Progenitor cell of endocrine pancreas (in vitro differentiated cells): ENCODE measurements at places on chromosomes 5 and 9. TPM values are rescaled to one million over a fixed set of nuclear protein-coding genes. Genes with fewer than 3 reads are reported as not detected.

The PALM2AKAP2 gene
- 0.51 and 0.74 TPM in 2 replicates for total RNA-seq

DNA sequence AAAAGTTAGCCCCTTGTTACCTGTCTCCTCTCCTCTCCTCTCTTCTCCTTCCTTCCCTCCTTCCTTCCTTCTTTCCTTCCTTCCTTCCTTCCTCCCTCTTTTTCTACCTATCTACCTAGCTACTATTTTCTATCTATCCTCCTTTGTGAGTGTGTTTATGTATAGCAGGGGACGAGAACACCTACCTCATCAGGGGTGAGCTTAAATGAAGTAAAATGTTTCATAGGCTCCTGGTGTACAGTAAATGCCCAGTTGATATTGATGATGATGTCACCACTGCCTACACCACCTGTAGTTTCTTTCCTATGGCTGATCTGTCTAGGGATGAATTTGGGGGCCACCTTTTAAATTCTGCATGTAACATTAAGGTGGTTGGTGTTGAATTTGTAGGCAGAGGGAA, 4.3 kb downstream of the SPIN1 start:
- peaks cover 33% of the 10 kb centered on the region for H3K4me1 ChIP-seq
- H3K36me3 ChIP-seq: peaks cover 9% of the 10 kb centered on the region
- peak overlapping the region; percentile 62 for H3K27ac ChIP-seq
- no peaks in the 10 kb centered on the region for H3K27me3 ChIP-seq
- no peak for DNase-seq

DNA sequence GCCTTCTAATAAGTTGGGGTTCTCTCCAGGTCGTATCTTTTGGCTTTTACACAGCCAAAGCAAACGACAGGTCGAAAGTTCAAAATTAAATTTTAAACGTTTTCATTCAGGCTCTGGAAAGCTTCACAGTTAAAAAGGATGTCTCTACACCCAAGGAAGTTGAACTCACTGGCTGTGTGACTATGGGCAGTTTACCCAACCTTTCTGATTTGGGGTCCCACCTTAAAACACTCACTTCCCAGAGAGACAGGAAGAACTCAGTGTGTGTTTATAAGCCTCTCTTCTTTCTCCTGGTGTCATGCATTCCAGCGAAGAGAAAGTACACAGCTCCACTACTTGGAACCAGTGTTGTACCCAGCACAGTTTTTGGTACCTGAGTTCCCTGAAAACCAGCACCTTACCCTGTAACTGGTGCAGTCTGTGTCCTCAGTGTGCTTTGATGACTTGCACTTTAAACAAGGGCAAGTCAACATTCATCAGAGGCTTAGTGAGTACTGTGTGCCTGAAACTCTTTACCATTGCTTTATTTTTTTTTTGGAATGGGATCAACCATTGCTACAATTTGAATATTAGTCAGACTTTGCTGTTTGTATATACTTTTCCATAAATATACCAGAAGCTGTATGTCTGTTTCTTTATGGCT, 1.7 kb downstream of the SRD5A1 start:
- peaks cover 3% of the 10 kb centered on the region for H3K36me3 ChIP-seq
- peaks cover 13% of the 10 kb centered on the region for H3K4me1 ChIP-seq
- H3K4me3 ChIP-seq: peak overlapping the region; percentile 59
- no peak overlapping the region for H3K27ac ChIP-seq
- no peaks in the 10 kb centered on the region for H3K27me3 ChIP-seq
- DNase-seq: no peak

GRCh38 chr9:128106181-128106939, 21.2 kb downstream of the PTGES2 start:
- no peaks in the 10 kb centered on the region for H3K4me1 ChIP-seq
- H3K36me3 ChIP-seq: peaks cover 10% of the 10 kb centered on the region
- H3K27ac ChIP-seq: peak overlapping the region; percentile 81
- H3K27me3 ChIP-seq: no peaks in the 10 kb centered on the region
- DNase-seq: no peak

DNA sequence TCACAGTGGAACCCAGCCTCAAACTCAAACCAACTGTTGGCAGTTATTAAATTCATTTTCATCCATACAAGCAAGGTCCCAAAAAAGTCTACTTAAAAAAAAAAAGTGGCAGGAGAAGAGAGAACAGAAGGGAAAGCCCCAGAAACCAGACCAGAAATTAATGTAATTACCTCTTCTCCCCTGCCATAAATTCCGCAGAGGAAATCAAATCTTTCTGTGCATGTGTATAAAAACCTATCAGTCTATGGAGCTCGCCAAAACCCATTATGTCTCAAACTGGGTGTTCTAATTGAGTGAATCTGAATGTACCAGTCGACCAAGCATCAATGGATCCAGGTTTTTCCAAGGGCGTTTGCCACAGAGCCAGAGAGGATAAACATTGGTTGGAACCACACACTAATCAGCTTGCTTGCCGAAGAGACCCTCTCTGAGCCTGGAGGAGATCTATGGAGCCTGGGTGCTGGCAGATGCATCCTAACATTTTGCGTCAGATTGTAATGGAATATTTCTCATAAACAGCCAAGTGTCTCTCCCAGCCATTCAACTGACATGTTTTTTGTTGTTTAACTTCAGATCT, 7.9 kb upstream of the HAND1 start:
- H3K27me3 ChIP-seq: peaks cover 83% of the 10 kb centered on the region
- no peak for DNase-seq
- H3K4me1 ChIP-seq: peaks cover 16% of the 10 kb centered on the region
- no peaks in the 10 kb centered on the region for H3K36me3 ChIP-seq
- H3K4me3 ChIP-seq: no peak overlapping the region

The CD274 gene
- total RNA-seq: 0.29 and 0.55 TPM in 2 replicates

- H3K36me3 ChIP-seq: no peaks in the 10 kb centered on the region
- H3K27me3 ChIP-seq: no peaks in the 10 kb centered on the region
- peaks cover 35% of the 10 kb centered on the region for H3K4me1 ChIP-seq
- DNase-seq: no peak
- no peak overlapping the region for H3K4me3 ChIP-seq
These were observed 36.3 kb downstream of the TRIO start for GRCh38 chr5:14179446-14179845.

DNA sequence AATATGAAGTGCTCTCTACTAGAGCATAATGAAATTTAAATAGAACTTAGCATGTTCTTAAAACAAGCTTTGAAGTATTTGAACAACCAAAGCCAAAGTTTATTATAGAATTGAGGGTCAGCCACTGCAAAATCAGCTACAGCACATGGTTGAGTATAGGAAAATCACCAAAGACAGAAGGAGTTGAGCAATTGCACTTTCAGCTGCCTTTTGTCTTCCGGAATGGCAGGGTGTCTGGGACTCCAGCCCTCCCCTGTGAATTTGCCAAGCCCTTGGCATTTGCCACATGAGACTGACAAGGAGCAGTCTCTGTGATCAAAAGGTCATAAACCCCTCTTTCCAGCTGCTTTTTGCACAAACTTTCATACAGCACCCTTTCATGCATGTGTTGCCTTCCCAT, 8.5 kb upstream of the LURAP1L start:
- no peaks in the 10 kb centered on the region for H3K27me3 ChIP-seq
- no peaks in the 10 kb centered on the region for H3K4me1 ChIP-seq
- no peaks in the 10 kb centered on the region for H3K36me3 ChIP-seq
- no peak for DNase-seq
- no peak overlapping the region for H3K27ac ChIP-seq
- H3K4me3 ChIP-seq: no peak overlapping the region

The BHMT2 gene
- 0.64 and 1.2 TPM in 2 replicates for total RNA-seq

- peaks cover 13% of the 10 kb centered on the region for H3K36me3 ChIP-seq
- no peak overlapping the region for H3K27ac ChIP-seq
- no peak for DNase-seq
- no peaks in the 10 kb centered on the region for H3K27me3 ChIP-seq
- H3K4me3 ChIP-seq: no peak overlapping the region
These were observed 84.1 kb downstream of the ERBIN start for GRCh38 chr5:66010476-66010875.

The SETX gene
- total RNA-seq: 47.2 and 47.7 TPM in 2 replicates

- H3K27ac ChIP-seq: no peak overlapping the region
- peaks cover 41% of the 10 kb centered on the region for H3K27me3 ChIP-seq
- H3K36me3 ChIP-seq: no peaks in the 10 kb centered on the region
- H3K4me1 ChIP-seq: no peaks in the 10 kb centered on the region
- DNase-seq: no peak
These were observed 12.0 kb upstream of the ASS1 start for GRCh38 chr9:130432796-130433167.

- H3K36me3 ChIP-seq: peaks cover 19% of the 10 kb centered on the region
- H3K27ac ChIP-seq: peak overlapping the region; percentile 79
- peak overlapping the region; percentile 26 for H3K4me3 ChIP-seq
- no peaks in the 10 kb centered on the region for H3K27me3 ChIP-seq
- DNase-seq: no peak
These were observed 74.9 kb downstream of the SLC44A1 start for GRCh38 chr9:105319202-105319813.

The PCDHGA12 gene
- total RNA-seq: 2.9 and 3.2 TPM in 2 replicates

The GRIN1 gene
- total RNA-seq: 0.07 and 0.77 TPM in 2 replicates

- H3K36me3 ChIP-seq: peaks cover 51% of the 10 kb centered on the region
- H3K4me3 ChIP-seq: no peak overlapping the region
- peaks cover 32% of the 10 kb centered on the region for H3K4me1 ChIP-seq
These were observed 106.7 kb downstream of the SERINC5 start for GRCh38 chr5:80149161-80149609.

DNA sequence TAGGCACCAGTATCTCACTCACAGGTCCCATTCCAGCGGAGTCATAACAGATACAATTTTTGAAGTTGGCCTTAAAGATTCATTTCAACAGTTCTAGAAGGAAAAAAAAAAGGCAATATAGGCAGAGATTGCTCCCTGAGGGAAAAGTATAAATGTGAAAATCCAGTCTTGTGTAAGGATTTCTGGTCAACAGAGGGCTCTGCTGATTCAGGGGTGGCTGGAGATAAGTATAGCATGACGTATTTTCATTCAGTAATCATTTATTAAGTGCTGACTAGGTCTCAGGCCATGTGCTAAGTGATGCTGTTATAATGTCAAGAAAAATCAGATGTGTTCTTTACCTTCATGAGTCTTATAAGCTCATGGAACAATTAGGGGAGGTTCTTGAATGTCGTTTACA, 377.3 kb upstream of the MEF2C start:
- H3K36me3 ChIP-seq: no peaks in the 10 kb centered on the region
- H3K27ac ChIP-seq: no peak overlapping the region
- H3K4me1 ChIP-seq: no peaks in the 10 kb centered on the region
- no peak for DNase-seq
- H3K4me3 ChIP-seq: no peak overlapping the region

- no peaks in the 10 kb centered on the region for H3K36me3 ChIP-seq
- no peak overlapping the region for H3K4me3 ChIP-seq
- peaks cover 11% of the 10 kb centered on the region for H3K4me1 ChIP-seq
- DNase-seq: no peak
- H3K27me3 ChIP-seq: no peaks in the 10 kb centered on the region
- no peak overlapping the region for H3K27ac ChIP-seq
These were observed 256.0 kb downstream of the PAPPA start for GRCh38 chr9:116409638-116410037.

GRCh38 chr9:114271556-114272510, 51.1 kb upstream of the ORM1 start:
- H3K27ac ChIP-seq: peak overlapping the region; percentile 77
- H3K36me3 ChIP-seq: peaks cover 32% of the 10 kb centered on the region
- H3K4me3 ChIP-seq: no peak overlapping the region
- no peaks in the 10 kb centered on the region for H3K27me3 ChIP-seq

GRCh38 chr9:88753691-88754367, 218.9 kb downstream of the NXNL2 start:
- H3K36me3 ChIP-seq: no peaks in the 10 kb centered on the region
- H3K4me1 ChIP-seq: no peaks in the 10 kb centered on the region
- no peaks in the 10 kb centered on the region for H3K27me3 ChIP-seq

DNA sequence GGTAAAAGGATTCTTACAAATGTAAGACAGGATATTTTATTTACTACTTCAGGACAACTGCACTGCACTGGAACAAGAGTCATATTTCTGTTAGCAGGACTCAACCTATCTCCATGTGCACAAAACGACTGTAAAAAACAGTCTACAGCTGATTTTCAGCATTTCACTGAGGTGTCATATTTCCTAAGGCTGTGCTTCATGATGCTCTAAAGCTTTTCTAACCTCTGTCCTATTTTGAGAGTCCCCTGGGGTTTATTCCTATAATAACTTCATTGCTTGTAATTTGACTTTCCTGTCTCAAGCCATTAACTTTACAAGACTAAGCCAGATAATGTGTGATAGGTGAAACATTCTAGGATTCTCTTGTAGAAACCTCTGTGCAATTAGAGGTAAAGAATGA, 472.3 kb downstream of the HINT1 start:
- H3K27ac ChIP-seq: no peak overlapping the region
- no peaks in the 10 kb centered on the region for H3K36me3 ChIP-seq
- no peak overlapping the region for H3K4me3 ChIP-seq
- no peak for DNase-seq
- no peaks in the 10 kb centered on the region for H3K27me3 ChIP-seq

- no peak overlapping the region for H3K4me3 ChIP-seq
- peaks cover 26% of the 10 kb centered on the region for H3K4me1 ChIP-seq
- peaks cover 25% of the 10 kb centered on the region for H3K36me3 ChIP-seq
These were observed 7.5 kb downstream of the HSPA5 start for GRCh38 chr9:125233678-125234077.

GRCh38 chr5:12330993-12331588, 426.8 kb upstream of the CTNND2 start:
- H3K4me1 ChIP-seq: peaks cover 10% of the 10 kb centered on the region
- H3K27me3 ChIP-seq: no peaks in the 10 kb centered on the region
- H3K27ac ChIP-seq: no peak overlapping the region
- no peak for DNase-seq
- peaks cover 2% of the 10 kb centered on the region for H3K36me3 ChIP-seq

GRCh38 chr5:18037718-18038117, 403.5 kb downstream of the TAF11L14 start:
- H3K4me3 ChIP-seq: no peak overlapping the region
- DNase-seq: no peak
- H3K27me3 ChIP-seq: no peaks in the 10 kb centered on the region
- H3K36me3 ChIP-seq: no peaks in the 10 kb centered on the region
- H3K27ac ChIP-seq: no peak overlapping the region

- peaks cover 1% of the 10 kb centered on the region for H3K4me1 ChIP-seq
- H3K27ac ChIP-seq: no peak overlapping the region
- H3K27me3 ChIP-seq: peaks cover 37% of the 10 kb centered on the region
- no peak overlapping the region for H3K4me3 ChIP-seq
These were observed 42.8 kb upstream of the GABRP start for GRCh38 chr5:170740551-170741205.

The ACOT12 gene
- not detected in 2 replicates for total RNA-seq

DNA sequence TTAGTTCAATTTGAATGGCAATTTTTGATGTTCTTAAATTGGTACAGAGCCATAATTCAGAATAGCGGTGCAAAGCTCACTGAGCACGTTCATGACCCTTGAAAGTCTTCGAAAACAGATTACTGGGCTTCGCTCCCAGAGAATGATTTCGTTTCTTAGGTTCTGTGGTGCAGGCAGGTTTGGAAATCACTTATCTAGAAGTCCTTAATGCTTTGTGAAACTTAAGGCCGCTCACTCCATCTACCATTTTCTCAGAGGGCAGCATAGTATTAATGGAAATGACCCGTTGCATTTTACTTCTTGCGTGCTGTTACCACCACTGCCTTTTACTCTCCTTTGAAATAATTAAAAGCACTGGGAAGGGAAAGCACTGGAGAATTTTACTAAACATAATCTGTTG, 2.9 kb upstream of the MAT2B start:
- no peaks in the 10 kb centered on the region for H3K36me3 ChIP-seq
- peak overlapping the region; percentile 99 for H3K27ac ChIP-seq
- H3K4me3 ChIP-seq: peak overlapping the region; percentile 95
- H3K4me1 ChIP-seq: peaks cover 26% of the 10 kb centered on the region

The GLRA1 gene
- not detected in 2 replicates for total RNA-seq
